ENCODE measurements at places on chromosomes 2 and 18.

- no peak for DNase-seq
Observed at GRCh38 chr18:76363436-76364120, 131.5 kb downstream of the ZNF516 start.

DNA sequence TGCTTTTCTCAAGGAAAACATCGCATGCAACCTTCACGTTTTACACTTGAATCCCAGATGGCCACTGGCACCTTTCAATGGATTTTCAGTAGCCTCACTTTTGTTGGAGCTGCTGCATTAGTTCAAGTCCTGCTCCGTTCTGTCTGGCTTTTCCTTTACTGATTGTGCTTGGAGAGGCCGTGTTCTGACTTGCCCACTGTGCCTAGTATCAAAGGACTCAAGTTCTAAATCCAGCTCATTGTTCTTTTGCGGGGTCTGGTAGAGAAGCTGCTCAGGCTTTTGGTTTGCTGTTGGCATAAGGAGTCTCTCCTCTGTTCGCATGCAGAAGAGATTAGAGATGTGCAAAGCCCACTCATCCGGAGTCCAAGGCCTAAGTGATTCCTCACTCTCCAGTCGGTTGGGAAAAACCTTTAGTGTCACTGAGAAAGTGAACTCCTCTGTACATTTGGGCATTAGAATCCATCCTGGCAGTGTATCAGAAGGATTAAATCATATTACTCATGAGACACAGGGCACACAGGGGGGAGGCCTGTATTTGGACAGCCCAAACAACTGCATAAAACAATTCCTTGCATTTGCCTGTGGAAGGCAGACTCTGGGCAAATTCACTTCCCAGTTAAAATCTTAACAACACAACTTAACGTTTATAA is 69.7 kb downstream of the NCK2 start:
- DNase-seq = no peak

GRCh38 chr18:79388043-79388442 is 7.7 kb upstream of the NFATC1 start:
- no peak for DNase-seq

DNA sequence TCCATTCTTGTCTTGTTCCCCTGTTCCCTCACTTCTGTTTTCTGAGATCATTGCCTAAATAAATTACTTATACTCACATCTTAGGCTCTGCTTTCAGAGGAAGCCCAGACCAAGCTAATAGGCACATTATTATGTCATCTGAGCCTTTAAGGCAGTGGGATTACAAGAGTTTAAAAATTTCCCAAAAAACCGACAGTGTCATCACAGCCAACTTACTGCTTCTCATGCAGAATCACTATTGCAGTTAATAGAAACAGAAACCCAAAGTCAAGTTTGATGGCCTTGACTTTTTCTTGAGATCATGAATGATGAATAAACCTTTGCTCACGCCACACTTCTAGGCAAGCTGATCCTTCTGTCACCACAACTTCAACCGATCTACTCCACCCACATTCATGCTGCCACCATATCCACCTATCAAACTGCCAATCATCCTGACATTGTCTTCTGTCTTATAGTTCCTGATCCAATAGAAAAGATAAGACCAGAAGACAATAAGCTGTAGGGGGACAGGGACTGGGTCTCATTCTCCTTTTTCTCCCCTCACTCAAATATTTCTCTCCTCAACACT is 142.7 kb upstream of the CREB1 start:
- no peak for DNase-seq

- no peak for DNase-seq
Observed at GRCh38 chr18:75211626-75211952, 992 bp downstream of the TSHZ1 start.

DNA sequence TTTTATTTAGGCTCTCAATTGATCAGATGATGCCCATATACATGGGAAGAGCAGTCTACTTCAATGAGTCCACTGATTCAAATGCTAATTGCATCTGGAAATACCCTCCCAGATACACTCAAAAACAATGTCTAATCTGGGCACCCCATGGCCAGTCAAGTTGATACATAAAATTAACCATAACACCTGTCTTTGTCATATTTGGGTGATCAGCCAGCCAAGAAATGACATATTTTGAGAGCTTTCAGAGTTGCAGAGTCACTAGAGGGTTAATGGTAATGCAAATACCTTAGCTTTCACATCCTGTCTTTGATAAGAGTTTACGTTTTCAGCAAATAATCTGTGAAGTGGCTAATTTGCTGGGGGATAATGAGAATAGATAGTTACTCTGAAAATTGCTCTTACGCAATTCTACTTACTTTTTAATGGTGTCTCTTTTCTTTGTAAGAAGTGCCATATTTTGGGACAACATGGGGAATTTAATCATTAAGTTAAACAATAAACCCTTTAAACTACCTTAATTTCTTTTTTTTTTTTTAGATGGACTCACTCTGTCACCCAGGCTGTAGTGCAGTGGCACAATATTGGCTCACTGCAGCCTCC is 49.1 kb downstream of the CCDC195 start:
- DNase-seq = no peak

DNA sequence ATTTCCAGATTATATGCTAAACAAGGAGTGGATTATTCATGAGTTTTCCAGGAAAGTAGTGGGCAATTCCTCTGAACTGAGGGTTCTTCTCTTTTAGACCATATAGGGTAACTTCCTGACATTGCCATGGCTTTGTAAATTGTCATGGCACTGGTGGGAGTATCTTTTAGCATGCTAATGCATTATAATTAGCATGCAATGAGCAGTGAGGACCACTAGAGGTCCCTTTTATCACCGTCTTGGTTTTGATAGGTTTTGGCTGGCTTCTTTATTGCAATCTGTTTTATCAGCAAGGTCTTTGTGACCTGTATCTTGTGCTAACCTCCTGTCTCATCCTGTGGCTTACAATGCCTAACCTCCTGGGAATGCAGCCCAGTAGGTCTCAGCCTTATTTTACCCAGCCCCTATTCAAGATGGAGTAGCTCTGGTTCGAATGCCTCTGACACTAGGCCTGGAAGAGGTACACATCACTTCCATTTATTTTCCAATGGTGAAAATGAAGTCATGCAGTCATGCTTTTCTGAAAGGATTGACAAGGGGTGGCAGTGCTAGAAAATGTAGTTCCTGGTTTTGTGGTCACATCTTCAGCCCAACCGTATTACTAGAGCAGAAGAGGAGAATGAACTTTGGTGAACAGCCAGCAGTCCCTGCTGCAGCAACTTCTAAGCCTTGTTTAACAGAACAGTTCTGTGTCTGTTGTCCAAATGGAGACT is 26.6 kb upstream of the ITGA4 start:
- no peak for DNase-seq

DNA sequence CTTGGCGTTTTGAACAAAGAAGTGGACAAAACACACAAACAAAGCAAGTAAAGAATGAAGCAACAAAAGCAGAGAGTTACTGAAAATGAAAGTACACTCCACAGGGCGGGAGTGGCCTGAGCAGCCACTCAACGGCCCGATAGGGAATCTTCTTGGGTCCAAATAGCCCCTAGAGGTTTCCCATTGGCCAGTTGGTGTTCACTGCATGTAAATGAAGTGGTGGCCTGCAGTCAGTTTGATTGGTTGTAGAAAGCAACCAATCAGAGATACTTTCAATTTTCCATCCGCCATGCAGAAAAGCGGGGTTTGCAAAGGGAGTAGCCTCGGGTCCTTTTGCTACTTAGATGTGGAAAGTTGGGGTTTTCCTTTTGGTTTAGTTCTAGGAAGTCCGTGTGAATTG is 31.6 kb downstream of the CYBRD1 start:
- DNase-seq = no peak

DNA sequence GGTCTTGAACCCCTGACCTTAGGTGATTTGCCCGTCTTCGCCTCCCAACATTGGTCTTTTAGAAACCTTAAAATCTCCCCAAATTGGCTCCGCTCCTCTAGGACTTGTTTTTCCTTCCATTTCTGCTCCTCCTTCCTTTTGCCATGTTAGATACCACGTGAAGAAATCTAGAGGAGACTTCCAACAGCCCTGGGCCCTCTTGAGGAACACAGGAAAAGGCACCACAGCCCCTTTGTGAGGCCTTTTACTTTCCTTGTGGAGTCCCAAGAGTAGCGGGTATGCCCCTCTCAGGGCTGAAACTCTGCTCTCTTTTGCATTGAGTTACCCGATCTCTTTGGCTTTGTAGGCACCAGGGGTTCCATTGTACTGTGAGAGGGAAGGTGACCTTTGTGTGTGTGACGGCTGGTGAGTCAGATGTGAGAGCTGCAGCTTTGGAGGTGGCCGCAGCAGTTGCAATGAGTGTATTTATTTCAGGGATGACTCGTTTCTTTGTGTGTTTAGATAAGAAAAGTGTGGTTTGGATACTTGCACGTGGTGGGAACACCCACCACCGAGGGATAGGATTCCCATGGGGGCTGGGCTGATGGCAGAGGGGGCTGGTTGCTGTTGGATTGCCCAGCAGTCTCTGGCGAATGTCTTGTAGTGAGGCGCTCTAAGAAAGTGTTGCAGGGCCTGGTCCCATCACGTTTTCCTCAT is 218.4 kb upstream of the HS6ST1 start:
- no peak for DNase-seq

GRCh38 chr2:3575534-3576262 is 638 bp downstream of the RPS7 start:
- peak; percentile 7 for DNase-seq

DNA sequence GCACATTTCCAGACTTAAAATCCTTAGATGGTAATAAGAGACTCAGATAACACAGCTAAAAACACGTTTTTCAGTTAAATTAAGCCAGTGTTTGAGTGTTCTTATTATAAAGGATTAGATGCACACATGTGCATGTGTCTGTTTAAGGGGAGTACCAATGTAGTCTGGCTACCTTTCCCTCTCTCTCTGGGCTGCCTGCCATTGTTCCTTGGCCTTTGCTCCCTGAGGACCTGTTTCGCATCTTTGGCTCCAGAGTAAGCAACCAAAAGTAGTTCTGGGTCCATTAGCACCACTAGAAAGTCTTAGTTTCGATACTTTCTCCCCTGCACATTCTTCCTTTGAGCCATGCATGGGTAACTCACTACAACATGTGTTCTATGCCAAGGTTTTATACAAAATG is 228.3 kb downstream of the TPGS2 start:
- no peak for DNase-seq

DNA sequence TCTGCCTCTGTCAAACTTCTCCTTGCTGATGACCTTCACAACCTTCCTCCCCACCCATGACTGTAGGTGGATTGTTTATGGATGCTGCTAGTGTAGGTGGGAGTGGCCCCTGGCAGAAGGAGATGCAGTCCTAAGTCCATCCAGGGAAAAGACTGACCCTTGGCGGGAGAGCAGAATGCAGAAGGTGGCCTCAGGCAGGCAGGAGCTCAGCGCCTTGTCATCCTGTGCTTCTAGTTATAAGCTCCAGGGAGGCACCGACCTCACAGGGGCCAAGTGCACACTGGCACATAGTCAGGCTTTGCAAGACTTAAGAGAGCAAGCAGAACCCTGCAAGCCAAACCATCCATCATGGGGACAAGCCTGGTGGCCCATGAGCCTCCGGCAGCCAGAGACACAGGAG is 74.4 kb downstream of the CAPN13 start:
- no peak for DNase-seq

DNA sequence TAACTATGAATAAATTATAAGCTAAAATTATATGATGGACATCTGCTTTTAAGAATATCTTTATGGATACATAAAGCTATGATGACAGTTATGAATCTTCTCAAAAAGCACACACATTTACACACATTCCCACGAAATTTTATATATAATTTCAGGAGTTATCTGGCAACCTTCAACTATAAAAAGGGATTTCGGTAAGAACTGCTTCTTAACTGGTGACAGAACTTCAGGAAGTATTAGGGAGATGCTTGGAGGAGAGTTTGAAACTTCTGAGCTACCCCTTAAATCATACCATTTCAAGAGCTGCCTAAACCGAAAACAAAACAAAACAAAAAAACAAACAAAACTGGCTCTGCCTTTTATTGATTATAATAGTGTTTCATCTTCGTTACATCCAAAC is 399.4 kb downstream of the ZEB2 start:
- DNase-seq = no peak

DNA sequence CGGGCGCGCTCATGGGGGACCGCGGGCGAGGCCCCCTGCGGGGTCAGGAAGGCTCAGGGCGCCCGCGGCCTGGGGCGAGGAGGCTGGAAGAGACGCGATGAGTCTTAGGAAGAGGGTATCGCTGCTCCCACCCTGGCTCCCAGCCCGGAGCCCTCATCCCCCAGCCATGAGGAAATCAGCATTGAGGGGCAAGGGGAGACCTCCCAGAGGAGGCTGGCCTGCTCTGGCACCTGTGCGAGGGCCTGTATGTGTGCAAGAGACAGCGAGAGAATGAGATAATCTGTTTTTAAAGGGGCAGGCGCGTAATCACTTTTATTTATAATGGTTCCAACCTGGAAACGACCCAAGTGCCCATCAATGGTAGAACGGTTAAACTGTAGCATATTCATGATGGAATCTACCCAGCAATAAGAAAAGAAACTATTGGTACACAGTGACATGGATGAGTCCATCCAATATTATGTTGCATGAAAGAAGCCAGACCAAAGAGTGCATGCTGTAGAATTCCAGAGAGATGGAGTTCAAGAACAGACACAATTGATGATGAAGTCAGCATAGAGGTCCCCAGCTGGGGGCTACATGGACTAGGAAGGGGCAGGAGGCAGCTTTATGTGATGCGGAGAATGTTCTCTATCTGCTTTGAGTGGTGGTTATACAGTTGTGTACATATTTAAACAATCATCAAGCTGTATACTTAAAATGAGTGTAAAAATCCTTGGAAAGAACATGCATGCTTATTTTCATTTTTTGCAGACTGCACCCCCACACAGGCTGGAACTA is 14.4 kb downstream of the FBXO41 start:
- DNase-seq = no peak

DNA sequence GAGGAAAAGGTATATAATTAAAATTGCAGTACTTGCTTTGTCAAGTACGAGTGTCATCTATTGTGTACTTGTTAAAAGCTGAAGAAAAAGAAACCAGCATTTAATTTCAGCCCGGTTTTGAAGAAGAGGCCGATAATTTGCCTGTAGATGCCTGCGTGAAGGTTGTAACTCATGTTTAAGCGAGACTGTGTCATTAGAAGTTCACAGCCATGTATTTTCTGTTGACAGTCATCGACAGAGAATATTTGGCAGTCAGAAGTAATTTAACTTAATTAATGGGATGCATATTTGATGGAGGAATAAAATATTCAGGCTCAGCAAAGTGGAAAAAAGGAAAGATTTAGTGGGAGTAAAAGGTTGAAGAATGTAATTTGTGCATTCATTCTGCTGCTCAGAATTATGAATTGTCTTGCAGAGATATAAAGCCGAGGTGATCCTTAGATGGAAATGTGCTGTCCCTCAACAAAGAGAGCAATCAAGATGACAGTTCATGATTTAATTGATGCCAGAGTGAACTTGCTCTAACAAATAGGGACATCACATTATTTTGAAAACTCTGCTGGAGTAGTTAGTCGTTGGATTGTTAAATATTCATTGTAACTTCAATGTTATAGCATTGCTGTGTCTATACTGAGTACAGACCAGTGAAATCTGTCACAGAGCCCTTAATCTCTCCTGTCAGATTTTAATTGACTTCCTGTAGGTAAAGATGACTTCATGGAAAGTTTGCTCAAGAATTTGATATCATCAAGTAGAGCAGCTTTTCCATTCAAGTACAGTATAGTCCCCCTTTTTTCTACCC is 53.9 kb downstream of the ZNF407 start:
- no peak for DNase-seq

Measured in stimulated activated CD4-positive, alpha-beta T cell treated with anti-CD3 and anti-CD28 coated beads, Interleukin-2, amount 100 ng/mL, for 4 hours (primary cell).